Iris pigment epithelial cell (primary cell): ENCODE measurements at places on chromosomes 3 and 15.

GRCh38 chr3:10317961-10318350 lies 3.0 kb downstream of the SEC13 start:
- no peak for DNase-seq

- DNase-seq: peak; percentile 97
These were observed 27.9 kb upstream of the TGFBR2 start for GRCh38 chr3:30578479-30578878.

DNA sequence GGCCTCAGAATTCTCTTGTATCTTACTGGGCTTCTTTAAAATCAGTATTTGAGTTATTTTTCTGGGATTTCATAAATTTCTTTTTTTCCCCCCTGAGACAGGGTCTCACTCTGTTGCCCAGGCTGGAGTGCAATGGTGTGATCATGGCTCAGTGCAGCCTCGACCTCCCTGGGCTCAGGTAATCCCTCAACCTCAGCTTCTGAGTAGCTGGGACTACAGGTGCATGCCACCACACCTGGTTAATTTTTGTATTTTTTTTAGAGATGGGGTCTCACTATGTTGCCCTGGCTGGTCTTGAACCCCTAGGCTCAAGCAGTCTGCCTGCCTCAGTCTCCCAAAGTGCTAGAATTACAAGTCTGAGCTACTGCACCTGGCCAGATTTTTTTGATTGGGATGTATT lies 43.5 kb downstream of the NCK1 start:
- no peak for DNase-seq

DNA sequence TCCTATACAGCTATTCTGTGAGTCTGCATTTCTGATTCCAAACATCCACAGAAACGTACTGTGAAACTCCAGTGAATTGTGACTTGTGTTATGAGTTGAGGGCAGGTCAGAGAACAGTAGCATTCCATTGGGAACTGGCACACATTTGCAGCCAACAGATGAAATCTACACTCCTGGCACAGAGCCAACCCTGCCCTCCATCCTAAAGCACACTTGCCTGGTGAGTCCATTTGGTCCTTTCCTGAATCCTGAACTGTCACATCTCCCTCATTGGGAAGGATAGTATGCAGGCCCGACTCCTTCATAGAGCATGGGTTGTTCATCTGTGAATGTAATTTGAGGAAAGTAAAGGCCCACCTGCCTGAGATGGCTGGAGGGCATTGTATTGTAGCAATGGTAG lies 314.3 kb upstream of the RASGRP1 start:
- DNase-seq: no peak

- DNase-seq: peak; percentile 97
These were observed 637.7 kb upstream of the TBL1XR1 start for GRCh38 chr3:177835008-177835407.

DNA sequence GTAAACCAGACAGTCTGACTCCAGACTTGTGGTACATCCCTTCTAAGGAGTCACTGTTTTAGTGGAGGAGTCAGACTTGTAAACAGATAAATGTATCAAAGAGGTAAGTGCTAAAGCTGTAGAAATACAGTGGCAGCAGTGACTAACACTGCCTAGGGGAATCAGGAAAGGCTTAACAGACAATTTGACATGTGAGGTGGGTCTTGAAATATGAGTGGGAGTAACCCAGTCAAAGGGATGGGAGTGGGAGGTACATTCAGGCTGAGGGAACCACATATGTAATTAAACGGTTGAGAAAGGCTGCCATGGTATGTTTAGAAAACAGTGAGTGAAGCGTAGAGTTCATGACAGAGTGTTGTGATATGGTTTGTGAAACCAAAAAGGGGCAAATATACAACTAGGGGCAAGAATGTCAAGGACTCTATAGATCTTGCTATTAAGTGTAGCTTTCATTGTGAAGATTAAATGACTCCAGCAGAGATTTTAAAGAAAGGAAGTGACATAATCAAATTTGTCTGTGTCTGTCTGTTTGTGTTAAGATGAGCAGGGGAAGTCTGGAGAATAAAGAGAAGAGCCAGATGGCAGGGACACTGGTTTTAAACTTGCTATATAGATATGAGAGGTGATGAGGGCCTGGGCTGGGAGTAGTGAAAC lies 11.2 kb upstream of the ALCAM start:
- peak; percentile 86 for DNase-seq

GRCh38 chr3:55619046-55619808 lies 132.1 kb upstream of the WNT5A start:
- DNase-seq: no peak

- peak; percentile 25 for DNase-seq
These were observed 33.3 kb upstream of the PAQR5 start for GRCh38 chr15:69265347-69265955.

- DNase-seq: no peak
These were observed 31.1 kb downstream of the OXSM start for GRCh38 chr3:25820816-25821486.

DNA sequence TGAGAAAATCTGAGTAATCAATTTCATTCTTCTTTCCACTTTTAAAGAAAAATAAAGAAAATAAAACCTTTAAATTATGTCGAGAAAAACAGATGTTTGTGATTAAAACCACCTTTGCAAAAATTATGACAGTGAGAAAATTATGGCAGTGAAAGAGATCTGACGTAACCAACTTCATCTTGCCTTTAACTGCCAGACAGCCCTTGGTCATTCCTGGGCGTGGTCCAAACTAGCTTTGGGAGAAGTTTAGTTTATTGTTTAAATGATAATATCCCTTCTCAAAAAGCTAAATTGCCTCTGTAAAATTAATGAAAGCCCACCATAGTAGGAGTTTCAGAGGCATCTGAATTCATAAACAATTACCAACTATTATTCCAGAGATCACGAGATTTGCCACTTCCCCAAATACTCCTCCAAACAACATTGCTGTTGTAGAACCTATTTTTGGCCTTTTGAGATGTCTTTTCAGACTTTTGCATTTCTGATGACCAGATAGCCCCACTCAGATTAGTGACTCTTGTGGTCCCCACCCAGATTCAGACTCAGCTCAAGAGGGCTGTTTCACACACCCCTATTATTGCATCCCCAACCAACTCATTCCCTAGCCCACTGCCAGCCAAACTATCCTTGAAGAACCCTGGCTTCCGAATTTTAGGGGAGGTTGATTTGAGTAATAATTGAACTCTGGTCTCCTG lies 664.4 kb upstream of the CBLB start:
- DNase-seq: no peak

DNA sequence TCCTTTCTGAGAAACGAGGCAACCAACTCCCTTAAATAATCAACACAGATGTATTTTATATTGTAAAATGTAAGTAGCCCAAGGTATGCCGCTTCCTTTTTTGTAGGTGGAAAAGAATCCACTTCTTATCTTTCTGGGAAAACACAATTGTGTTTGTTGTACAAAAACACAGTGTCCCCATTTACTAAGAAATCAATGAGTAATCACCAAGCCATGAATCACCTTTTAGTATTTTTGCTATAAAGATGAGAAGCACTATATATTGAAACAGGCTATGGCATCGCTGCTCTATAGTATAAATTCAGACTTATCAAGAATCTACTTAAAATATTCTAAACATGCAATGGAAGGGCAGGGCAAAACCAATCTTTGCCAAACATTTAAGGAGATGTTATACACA lies 104.0 kb downstream of the TNIK start:
- no peak for DNase-seq

GRCh38 chr3:112003321-112004080 lies 4.8 kb downstream of the TAGLN3 start:
- no peak for DNase-seq

- no peak for DNase-seq
These were observed 13.1 kb downstream of the MTMR10 start for GRCh38 chr15:30978328-30978727.

GRCh38 chr15:76107169-76107568 lies 47.4 kb downstream of the TMEM266 start:
- peak; percentile 11 for DNase-seq

GRCh38 chr3:141456301-141456625 lies 30.6 kb upstream of the RASA2 start:
- DNase-seq: peak; percentile 36

DNA sequence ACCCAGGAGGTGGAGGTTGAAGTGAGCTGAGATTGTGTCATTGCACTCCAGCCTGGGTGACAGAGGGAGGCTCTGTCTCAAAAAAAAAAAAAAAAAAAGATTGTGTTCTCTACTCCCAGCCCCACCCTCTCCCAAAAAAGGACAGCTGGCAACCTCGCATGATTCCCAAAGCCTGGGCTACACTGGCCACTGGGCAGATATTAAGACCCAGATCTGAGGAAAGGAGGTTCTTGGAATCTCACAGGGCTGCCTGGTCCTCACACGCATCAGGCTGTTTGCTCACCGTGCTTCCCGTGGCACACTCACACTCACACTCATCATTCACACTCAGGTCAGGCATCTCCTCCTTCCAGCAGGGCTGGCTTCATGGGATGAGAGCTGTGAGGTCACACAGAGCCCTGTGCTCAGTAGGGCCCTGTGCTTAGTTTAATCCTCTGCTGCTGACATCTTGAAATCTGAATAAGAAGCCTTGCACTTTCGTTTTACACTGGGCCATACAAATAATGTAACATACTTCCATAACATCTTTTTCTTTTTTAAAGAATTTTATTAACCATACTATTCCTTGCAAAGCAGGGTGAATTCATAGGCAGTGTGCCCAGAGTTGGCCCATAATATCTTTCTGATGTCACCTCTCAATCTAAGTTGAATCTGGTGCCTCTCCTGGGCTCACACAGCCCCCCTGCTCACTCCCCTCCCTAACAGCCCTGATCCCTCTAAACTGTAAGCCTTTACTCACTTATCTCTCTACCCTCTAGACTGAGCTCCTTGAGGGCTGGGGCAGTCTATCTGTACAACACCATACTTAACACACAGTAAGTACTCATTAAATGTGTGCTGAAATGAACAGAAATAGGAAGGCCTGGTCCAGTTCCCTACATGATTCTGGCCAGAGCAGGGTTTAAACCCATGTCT lies 50.2 kb upstream of the C15orf39 start:
- DNase-seq: no peak

GRCh38 chr15:96349857-96350720 lies 19.6 kb downstream of the NR2F2 start:
- DNase-seq: no peak

GRCh38 chr3:143209715-143210059 lies 90.1 kb downstream of the CHST2 start:
- DNase-seq: no peak

DNA sequence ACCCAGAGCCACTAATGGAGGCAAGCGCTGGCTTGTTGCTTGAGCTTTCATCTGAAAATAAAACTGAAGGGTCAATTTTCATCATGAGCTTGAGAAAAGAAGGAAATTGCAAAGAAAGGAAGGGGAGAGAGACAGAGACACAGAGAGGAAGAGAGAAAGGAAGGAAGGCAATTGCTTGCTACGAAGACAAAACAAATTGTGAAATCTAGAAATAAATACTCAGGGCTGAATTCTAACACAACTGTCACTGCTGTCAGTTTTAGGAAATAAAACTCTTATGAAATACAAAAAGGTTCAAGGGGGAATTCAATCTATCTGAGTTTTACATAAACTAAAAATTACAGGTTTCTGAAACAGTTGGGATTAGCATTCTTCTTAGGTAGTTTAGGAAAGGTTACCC lies 36.7 kb downstream of the FOXP1 start:
- DNase-seq: no peak

DNA sequence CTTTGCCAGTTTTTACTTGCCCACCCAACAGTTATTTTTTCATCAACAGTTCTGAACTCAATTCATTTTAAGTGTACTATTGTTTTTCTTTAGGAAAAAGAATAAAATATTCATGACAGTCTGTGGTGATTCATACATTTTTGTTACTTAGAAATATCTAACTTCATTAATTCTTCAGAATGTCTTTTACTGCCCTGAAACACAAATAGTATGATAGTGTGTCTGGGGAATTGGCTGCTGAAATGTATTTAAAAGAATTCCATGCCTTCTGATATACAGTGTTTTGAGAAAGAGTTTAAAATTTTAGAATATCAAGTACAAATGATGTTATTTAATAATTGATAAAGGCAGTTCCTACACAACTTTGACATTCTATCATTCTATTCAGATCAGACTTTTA lies 854.1 kb downstream of the NAALADL2 start:
- DNase-seq: no peak

- DNase-seq: no peak
These were observed 25.2 kb upstream of the GOLGA6C start for GRCh38 chr15:75232826-75233503.

DNA sequence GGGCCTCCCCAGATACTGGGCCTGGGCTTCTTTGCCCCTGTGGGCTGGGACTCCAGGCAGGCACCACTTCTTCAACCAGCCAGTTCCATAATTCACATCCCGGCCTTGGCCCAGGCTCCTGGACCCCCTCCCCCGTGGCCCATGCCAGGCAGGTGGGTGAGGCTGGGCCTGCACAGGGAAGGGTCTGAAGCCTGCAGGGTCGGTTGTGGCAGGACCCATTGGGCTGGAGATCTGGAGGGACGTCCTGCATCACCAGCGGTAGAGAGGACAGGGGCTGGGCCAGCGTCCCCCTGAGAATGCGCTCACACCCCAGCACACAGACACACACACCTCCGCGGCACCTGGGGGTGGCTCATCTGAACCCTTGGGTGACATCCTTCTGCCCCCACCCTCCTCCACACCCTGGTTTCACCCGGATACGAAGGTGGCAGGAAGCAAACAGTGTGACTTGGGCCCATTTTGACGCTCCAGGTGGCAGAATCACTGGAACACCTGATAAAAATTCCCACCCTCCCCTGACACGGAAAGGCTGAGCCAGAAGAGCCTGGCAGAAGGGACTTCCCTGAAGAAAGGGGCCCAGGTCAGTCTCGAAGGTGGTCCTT lies 15.4 kb downstream of the ZDHHC19 start:
- no peak for DNase-seq

DNA sequence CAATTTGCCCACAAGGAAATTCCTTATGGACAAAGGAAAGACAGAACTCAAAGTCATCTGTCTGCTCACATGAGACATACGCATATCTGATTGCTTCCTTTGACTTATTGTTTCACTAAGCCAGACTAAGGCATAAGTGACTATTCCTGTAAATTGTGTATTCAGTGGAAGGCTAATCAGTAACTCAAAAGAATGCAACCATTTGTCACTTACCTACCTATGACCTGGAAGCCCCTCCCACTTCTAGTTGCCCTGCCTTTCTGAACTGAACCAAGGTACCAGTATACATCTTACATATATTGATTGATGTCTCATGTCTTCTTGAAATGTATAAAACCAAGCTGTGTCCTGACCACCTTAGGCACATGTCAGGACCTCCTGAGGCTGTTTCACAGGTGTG lies 53.5 kb upstream of the PROK2 start:
- DNase-seq: no peak

- no peak for DNase-seq
These were observed 73.7 kb upstream of the ZPLD1 start for GRCh38 chr3:102361101-102361500.

- no peak for DNase-seq
These were observed 84.2 kb downstream of the OSBPL10 start for GRCh38 chr3:31896648-31897433.

DNA sequence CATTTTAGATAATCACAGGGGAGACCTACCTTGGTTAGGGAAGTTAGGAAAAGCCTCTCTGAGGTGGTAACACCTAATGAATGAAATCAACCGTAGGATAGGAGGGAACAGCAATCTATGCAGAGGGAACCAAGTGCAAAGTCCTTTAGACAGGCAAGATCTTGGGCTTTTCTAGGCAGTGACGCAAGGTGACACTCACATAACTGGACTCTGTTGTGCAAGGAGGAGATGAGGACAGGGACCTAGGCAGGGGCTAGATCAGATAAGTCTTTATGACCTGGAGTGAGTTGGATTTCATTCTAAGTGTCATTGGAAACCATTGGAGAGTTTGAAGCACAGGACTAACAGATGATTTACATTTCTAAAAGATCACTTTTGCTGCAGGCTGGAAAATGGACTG lies 4.6 kb upstream of the LMOD3 start:
- no peak for DNase-seq
